ENCODE measurements at places on chromosomes 4 and X.

DNA sequence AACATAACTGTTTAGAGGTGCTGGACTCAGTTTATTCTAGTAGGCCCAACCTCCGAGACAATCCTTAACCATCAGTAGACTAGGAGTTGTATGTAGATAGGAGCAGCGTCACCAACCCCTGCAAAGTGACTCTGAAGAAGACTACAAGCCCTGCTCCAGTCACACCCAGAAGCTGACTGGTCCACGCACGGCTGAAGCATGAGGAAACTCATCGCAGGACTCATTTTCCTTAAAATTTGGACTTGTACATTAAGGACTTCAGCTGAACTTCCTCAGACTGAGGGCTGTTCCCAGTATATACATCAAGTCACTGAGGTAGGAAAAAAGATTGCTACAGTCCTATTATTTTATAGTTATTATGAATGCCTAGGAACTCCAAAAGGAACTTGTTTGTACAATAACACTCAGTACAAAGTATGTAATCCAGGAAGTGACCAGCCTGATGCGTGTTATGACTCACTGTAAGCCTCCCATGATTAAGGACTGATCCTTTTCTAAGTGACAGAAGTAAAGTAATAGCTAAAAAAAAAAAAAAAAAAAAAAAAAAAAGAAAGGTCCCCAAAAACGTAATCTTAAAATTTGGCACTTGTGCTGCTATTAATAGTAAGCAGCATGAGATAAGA is 41.6 kb upstream of the UGT2B7 start:
- no peak for DNase-seq

GRCh38 chrX:86078650-86079049 is 31.3 kb upstream of the CHM start:
- no peak for DNase-seq

DNA sequence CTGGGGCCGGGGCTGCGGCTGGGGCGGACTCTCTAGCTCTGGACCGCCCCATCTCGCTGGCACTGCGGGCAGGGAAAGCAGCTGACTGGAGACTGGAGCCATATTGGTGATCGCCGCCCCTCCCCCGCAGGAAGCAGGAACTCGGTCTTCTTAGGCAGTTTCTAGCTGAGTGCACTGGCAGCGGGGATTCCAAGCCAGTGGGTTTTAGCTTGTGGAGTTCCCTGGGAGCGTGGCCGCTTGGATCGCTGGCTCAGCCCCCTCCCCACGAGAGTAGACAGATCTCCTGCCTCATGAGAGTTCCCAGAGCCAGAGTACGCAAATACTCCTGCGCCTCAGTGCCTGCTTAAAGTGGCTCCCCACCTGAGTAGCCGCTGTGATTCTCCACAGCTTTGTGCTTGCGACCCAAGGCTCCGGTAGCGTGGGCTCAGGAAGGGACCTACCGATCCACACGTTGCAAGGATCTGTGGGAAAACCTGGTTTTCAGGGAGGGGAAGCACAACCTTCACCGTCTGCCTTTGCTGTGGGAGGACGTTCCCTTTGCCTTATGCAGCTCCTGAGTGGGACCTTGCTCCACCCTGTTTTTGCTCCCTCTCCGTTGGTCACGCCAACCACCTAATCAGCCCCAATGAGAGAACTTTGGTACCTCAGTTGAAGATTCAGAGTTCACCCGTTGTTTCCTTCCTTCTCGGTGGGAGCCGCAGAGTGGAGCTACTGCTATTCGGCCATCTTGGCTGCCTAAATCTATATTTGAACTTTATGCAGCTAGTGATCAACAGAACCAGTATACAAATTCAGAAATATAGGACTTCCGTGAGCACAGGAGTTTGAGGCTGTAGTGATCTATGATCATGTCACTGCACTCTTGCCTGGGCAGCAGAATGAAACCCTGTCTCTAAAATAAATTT is 803.9 kb upstream of the PCDH10 start:
- no peak for DNase-seq

DNA sequence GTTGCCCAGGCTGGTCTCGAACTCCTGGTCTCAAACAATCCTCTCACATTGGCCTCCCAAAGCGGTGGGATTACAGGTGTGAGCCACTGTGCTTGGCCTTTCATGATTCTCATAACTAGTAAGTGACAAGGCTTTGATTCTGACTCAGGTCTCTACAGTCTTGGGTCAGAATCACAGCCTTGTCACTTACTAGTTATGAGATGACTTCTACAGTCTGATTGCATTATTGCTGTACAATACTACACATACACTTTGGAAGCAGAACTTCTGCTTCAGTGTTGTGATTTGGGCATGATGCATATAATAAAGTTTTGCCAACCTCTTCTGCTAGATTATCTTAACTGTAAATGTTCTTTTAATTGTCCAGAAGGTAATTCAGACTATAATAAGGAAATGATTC is 123.3 kb downstream of the KDM6A start:
- DNase-seq = no peak

DNA sequence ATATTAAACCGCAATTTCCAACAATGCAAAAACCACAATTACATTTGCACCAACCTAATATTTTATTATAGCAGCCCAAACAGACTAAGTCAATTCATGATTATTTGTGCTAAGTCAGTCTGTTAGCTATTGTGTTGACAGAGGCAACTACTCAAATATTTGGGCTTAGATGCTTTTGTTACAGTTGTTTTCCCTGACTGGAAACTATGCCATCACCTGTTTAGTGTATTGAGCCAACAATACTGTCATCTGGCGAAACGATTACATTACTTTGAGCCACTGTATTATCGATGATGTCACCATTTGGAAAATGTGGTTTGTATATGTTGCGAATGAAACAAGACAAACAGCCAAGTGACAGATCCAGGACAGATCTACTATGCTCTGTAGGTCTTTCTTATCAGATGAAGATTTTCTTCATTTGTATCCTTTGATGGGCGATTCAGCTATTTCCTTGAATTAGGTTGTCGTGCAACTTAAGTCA is 38.7 kb upstream of the INTS6L start:
- no peak for DNase-seq

- DNase-seq = no peak
Measured at GRCh38 chr4:102334624-102335023, 10.7 kb downstream of the SLC39A8 start.

GRCh38 chr4:139889264-139889663 is 223.6 kb downstream of the MGST2 start:
- no peak for DNase-seq

DNA sequence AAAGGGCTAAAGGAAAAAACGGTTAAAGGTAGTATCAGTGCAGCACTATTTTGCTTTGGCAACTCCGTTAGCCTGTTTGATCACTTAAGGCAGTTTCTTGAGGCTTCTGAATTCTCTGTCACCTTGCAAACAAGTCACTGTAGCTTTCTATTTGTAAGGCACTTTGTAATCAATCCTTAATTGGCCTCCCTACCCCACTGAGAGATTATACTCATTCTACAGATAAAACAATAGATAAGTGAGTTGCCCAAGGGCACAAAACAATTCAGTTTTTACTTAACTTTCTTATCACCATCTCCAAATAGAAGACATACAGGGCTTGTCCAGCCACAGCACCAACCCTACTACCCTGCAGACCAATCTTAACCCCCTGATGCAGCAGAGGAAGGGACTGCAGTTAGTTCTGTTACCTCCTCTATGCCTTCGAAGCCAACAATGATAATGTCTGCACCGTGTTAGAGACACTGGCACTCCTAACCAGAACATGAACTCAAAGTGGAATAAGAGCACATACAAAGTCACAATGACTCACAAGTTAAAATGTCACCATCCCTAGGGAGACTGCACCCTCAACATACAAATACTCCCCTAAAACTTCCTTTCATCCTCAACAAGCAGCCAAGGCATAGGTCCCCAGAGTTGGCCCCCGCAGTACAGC is 1.7 kb downstream of the TMEM185A start:
- DNase-seq = no peak

DNA sequence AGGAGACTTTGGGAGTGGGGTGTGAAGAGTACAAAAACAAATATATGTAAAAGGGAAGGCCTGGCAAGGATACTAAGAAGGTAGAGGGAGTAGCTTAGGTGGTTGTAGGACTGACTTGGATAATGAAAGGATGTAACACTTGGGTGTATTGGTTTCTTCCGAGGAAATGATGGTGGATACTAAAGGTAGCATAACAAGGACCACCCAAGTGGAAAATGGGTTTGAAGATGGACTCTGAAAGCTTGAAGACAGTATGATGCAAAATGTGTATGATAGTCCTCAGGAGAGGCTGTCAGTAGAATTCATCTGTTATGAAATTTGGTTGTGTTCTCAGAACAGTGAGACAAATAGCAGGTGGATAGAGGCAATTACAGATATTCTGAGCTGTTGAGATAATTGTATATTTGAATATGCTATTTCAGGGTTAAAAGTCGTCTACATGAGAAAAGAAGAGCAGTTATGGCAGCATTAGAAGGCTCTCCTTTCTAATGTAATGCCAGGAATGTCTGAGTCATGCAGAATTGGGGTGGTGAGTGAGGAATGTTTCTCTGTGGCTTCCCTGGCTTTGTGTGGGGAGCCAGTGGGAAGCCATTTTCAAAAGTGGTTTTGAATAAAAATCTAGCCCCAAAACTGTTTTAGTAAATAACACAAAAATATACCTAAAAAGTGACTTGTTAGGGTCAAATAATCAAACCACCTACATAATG is 75.6 kb downstream of the FHIP1A start:
- DNase-seq = no peak

Measured in stimulated activated CD8-positive, alpha-beta memory T cell treated with anti-CD3 and anti-CD28 coated beads, Interleukin-7, amount 100 ng/mL, for 1 hour (primary cell).